Motor neuron (in vitro differentiated cells): ENCODE measurements at places on chromosomes 1 and 21. TPM values are rescaled to one million over a fixed set of nuclear protein-coding genes. Genes with fewer than 3 reads are reported as not detected.

SV2A gene
- 33.7 and 34.6 TPM in 2 replicates for total RNA-seq

ST6GALNAC3 gene
- 3.3 and 3.9 TPM in 2 replicates for total RNA-seq

PRKCZ gene
- total RNA-seq = 35.8 and 39.0 TPM in 2 replicates

LRIF1 gene
- 39.2 and 45.8 TPM in 2 replicates for total RNA-seq

LRRC38 gene
- total RNA-seq = 0.39 and 1.00 TPM in 2 replicates

GPX7 gene
- 9.5 and 22.1 TPM in 2 replicates for total RNA-seq

C1orf105 gene
- 0.52 TPM in 1 of 2 replicates, not detected in the other for total RNA-seq

OR2L3 gene
- 0.21 and 0.30 TPM in 2 replicates for total RNA-seq

CFHR3 gene
- 0.78 and 1.7 TPM in 2 replicates for total RNA-seq
